ENCODE measurements at places on chromosomes 11 and 22. TPM values are rescaled to one million over a fixed set of nuclear protein-coding genes. Genes with fewer than 3 reads are reported as not detected.

ALX4 gene
- 0.03 TPM for total RNA-seq

LGALS12 gene
- not detected for total RNA-seq

CLCF1 gene
- 4.3 TPM for total RNA-seq

OR5T3 gene
- not detected for total RNA-seq

C22orf42 gene
- total RNA-seq = not detected

OR52N4 gene
- total RNA-seq = not detected

ZNF408 gene
- 7.8 TPM for total RNA-seq

MED17 gene
- total RNA-seq = 32.0 TPM

XNDC1N gene
- 13.9 TPM for total RNA-seq

TMEM86A gene
- total RNA-seq = 10.4 TPM

OR2D2 gene
- total RNA-seq = 0.92 TPM

MPEG1 gene
- 11.9 TPM for total RNA-seq

DRD2 gene
- total RNA-seq = 0.38 TPM

RASSF10 gene
- 3.8 TPM for total RNA-seq

- H3K36me3 ChIP-seq = no peaks in the 10 kb centered on the region
- no peaks in the 10 kb centered on the region for H3K27me3 ChIP-seq
- H3K27ac ChIP-seq = no peak overlapping the region
- no peak overlapping the region for H3K4me3 ChIP-seq
- no peaks in the 10 kb centered on the region for H3K4me1 ChIP-seq
Measured at GRCh38 chr11:20275987-20276965, 87.2 kb upstream of the HTATIP2 start.

- no peak overlapping the region for H3K27ac ChIP-seq
- no peaks in the 10 kb centered on the region for H3K36me3 ChIP-seq
- H3K4me3 ChIP-seq = no peak overlapping the region
- peaks cover 5% of the 10 kb centered on the region for H3K4me1 ChIP-seq
Measured at GRCh38 chr11:95917193-95918036, 6.5 kb downstream of the MTMR2 start.

DNA sequence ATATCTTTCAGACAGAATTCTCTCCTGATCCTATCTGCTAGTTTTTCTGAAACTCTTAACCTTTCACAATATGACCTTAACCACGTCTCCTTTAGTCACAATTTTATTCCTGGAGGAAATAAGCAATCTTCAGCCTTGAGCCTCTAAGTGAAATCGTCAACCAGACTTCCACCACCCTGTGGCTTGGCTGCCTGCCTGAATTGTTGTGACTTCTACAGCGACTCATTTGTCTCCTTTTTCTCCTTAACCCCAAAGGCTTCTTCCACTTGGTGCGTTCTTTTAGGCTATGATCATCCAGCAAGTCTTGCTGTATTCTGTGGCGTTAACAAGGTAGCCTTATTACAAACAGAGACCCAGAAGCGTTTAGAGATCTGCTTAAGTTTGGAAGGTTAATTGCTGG, 535.1 kb upstream of the ARHGAP42 start:
- H3K4me1 ChIP-seq = no peaks in the 10 kb centered on the region
- DNase-seq = no peak
- H3K36me3 ChIP-seq = no peaks in the 10 kb centered on the region
- H3K27ac ChIP-seq = no peak overlapping the region
- H3K4me3 ChIP-seq = no peak overlapping the region

DNA sequence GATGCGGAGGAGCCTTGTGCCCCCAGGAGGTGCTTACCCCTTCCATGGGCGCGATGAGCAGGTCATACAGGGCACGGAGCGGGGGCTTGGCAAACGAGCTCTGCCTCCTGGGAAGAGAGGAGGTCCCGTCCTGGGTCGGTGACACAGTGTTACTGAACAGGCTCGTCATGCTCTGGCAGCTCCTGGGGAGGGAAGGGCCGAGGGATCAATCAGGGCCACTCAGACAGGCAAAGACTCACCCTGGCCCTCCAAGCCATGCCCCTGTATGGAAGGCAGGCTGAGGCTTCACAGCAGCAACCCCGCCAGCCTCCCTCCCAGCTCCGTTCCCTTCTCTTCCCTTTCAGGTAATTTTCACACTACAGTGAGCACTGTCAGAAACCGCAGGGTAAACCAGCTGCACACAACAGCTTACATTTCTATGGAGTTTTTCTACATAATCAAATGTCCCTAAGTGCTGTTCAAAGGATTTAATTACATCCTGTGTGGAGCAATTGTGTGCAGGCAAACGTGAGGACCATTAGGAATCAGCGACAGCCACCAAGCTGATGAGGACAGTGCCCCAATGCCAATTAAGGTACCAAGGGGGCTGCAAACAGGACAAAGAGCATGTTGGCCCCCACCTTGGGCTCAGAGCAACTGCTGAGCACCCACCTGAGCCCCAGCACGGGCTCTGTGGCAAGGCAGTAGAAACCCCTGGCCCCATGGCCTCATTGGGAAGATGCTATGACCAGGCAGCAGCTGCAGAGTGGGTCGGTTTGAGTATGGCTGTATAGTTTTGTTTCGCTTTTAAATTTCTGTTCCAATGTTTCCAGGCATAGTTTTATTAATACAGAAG, 95.4 kb upstream of the PITPNB start:
- no peaks in the 10 kb centered on the region for H3K4me1 ChIP-seq
- no peak overlapping the region for H3K27ac ChIP-seq
- no peak overlapping the region for H3K4me3 ChIP-seq
- peak; percentile 34 for DNase-seq

- H3K27me3 ChIP-seq = no peaks in the 10 kb centered on the region
- H3K36me3 ChIP-seq = no peaks in the 10 kb centered on the region
- H3K4me3 ChIP-seq = peak overlapping the region; percentile 99
- peaks cover 22% of the 10 kb centered on the region for H3K4me1 ChIP-seq
Measured at GRCh38 chr22:38203090-38203810, 1.5 kb downstream of the MAFF start.

GRCh38 chr11:120746836-120747609, 235.5 kb downstream of the GRIK4 start:
- H3K4me1 ChIP-seq = peaks cover 5% of the 10 kb centered on the region
- no peak overlapping the region for H3K27ac ChIP-seq
- no peak for DNase-seq
- H3K36me3 ChIP-seq = no peaks in the 10 kb centered on the region
- H3K4me3 ChIP-seq = no peak overlapping the region
- no peaks in the 10 kb centered on the region for H3K27me3 ChIP-seq

GRCh38 chr22:42280140-42280539, 9.7 kb upstream of the TCF20 start:
- no peaks in the 10 kb centered on the region for H3K27me3 ChIP-seq
- no peak overlapping the region for H3K4me3 ChIP-seq
- no peaks in the 10 kb centered on the region for H3K36me3 ChIP-seq
- peaks cover 7% of the 10 kb centered on the region for H3K4me1 ChIP-seq

DNA sequence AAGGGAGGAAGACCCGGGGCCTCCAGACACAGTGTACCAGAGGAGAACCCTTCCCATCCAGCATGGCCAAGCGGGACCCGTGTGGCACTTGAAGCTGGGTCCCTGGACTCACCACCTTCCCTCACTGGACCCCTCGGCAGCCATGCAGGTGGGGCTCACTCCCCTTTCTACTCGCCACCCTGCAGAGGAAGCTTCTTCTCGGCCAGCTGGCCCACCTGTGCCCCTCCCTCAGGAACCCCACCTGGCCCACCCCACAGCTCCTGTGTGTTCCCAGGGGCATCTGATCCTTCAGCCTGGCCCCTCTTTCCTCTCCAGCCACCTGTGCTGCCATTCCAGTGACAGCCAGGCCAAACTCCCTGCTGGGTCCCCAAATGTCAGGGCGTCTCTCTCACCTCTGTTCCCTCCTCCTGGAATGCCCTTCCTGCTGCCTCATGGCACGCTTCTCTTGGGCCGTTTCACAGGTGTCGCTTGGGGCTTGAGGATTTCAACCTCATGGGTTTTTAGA, 38.0 kb downstream of the IGF2 start:
- H3K4me1 ChIP-seq = peaks cover 16% of the 10 kb centered on the region
- H3K27ac ChIP-seq = no peak overlapping the region
- H3K4me3 ChIP-seq = no peak overlapping the region

GRCh38 chr11:74685338-74685737, 45.9 kb downstream of the CHRDL2 start:
- no peak overlapping the region for H3K27ac ChIP-seq
- H3K27me3 ChIP-seq = no peaks in the 10 kb centered on the region
- no peak overlapping the region for H3K4me3 ChIP-seq

DNA sequence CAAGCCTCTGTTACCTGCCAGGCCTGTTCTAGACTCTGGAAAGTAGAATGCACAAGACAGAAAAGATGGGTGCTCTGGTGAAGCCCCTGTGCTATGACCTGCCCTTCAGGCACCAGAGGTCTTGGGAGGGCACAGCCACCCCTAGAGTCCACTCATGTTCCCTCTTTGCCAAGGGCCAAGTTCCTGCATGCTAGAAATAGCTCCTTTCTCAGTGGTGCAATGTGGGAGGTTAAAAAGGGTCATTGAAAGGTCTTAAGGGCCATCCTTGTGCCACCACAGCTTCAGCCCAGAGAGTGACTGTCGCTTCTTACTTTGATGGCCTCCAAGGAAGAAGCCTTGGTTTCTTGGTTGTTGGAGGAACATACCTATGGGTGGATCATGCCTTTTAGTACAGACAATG, 84.6 kb upstream of the PARVA start:
- no peak overlapping the region for H3K4me3 ChIP-seq
- no peaks in the 10 kb centered on the region for H3K27me3 ChIP-seq

DNA sequence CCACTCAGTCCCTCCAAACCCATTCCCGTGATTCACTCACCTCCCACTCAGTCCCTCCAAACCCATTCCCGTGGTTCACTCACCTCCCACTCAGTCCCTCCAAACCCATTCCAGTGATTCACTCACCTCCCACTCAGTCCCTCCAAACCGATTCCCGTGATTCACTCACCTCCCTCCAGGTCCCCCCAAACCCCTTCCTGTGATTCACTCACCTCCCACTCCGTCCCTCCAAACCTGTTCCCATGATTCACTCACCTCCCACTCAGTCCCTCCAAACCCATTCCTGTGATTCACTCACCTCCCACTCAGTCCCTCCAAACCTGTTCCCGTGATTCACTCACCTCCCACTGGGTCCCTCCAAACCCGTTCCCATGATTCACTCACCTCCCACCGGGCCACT, 639.6 kb downstream of the BRD1 start:
- no peak overlapping the region for H3K4me3 ChIP-seq
- DNase-seq = no peak
- no peaks in the 10 kb centered on the region for H3K36me3 ChIP-seq
